Naive thymus-derived CD8-positive, alpha-beta T cell (primary cell): ENCODE measurements at places on chromosomes 4 and X. TPM values are rescaled to one million over a fixed set of nuclear protein-coding genes. Genes with fewer than 3 reads are reported as not detected.

GRCh38 chrX:39335513-39336235, 534.4 kb downstream of the MID1IP1 start:
- DNase-seq, result no peak

EGF gene
- total RNA-seq, result not detected

ZNF718 gene
- total RNA-seq, result 19.4 TPM

FAT4 gene
- total RNA-seq, result 0.03 TPM

DNA sequence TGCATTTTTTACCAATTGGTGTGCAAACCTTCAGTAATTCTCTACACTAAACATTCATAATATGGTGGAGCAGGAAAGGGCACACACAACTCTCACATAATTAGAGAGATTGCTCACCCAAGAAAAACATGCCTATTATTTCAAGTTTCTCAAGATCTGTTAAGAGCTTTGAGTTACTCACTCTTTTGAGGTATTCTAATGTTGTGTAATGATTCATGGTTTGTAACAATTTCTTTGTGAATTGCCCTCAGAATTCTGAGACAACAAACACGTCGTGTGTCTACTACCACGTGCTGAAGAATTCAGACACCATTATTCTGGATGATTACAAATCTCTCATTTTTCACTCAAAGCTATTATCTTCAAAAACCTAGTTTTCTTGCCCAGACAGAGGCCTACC, 82.8 kb downstream of the PDGFC start:
- no peak for DNase-seq

DNA sequence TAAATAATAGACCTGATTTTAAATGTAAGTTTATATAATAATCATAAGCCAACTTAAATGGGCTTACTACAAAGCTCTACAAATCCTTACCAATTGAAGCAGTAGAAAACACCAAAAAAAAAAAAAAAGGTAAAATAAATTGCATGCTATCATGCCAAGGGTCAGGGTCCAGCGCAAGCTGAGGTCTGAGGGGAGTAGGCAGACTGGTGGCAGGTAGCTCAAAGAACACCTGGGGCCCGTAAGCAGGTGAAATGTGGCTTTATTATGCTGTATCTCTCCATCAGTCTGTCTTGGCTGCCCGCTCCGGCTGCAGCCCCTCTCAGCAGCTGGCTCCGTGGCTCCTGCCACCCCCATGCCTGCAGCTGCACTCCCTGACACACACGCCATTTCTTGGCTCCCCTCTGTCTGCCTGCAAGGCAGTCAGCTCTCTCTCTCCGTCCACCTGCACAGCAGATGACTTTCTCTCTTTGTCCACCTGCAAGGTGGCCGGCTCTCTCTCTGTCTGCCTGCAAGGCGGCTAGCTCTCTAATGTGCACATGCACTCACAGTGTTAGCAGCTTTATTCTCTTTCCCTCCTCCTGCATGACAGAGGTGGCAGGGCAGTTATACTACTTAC, 209.4 kb upstream of the UGT8 start:
- DNase-seq, result no peak

CCNB3 gene
- 0.29 TPM for total RNA-seq

IL2RG gene
- total RNA-seq, result 286 TPM

- DNase-seq, result no peak
These were observed 221.7 kb downstream of the ARHGAP24 start for GRCh38 chr4:85696661-85697060.

SMIM20 gene
- total RNA-seq, result 20.0 TPM

FRAS1 gene
- not detected for total RNA-seq

GRCh38 chr4:185205697-185206342, 2.0 kb upstream of the CFAP97 start:
- no peak for DNase-seq

RBMXL3 gene
- total RNA-seq, result not detected

ARHGAP6 gene
- 0.22 TPM for total RNA-seq

GRCh38 chrX:149570668-149571067, 16.6 kb downstream of the MAGEA9B start:
- no peak for DNase-seq

IL1RAPL1 gene
- total RNA-seq, result not detected

SMC1A gene
- 68.0 TPM for total RNA-seq

DNA sequence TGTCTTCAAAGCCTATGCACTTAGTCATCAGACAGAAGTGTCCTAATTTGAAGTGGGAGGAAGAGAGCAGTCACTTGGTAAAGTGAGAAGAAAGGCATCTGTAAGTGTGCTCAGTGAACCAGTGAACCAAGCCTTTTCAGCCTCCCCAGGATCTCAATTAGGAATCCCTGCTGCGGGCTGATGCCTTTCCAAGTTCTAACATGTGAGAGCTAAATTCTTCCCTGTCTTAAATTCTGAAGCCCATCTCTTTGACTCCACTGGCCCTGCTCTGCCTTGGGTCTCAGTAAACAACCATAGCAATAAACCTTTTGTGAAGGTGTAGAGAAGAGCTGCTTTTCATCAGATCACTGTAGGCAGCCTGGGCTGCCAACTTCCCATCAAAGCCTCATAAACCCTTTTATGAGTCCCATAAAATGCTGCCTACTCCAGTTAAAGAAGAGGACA, 701.2 kb upstream of the LCORL start:
- DNase-seq, result no peak

SERPINA7 gene
- total RNA-seq, result not detected

HTN3 gene
- total RNA-seq, result not detected

- no peak for DNase-seq
These were observed 4.1 kb downstream of the BMX start for GRCh38 chrX:15504661-15505060.

DNA sequence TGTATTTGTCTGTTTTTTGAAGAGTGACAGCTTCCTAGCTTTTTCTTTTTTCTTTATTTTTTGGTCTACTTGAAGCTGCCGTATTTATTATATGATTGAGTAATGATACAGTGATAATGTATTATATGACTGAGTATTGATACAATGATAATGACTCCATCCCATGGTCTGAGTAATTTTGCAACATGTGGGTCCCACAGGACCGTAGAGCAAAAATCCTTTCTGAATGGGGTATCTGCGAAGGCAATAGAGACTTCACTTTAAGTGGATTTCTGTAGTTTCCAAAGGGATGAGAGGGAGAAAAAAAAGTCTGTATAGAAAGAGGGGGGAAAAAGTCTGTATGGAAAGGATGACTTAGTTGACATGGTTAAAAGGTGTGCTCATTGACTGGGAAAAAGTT, 41.0 kb downstream of the SLIT2 start:
- DNase-seq, result no peak

DNA sequence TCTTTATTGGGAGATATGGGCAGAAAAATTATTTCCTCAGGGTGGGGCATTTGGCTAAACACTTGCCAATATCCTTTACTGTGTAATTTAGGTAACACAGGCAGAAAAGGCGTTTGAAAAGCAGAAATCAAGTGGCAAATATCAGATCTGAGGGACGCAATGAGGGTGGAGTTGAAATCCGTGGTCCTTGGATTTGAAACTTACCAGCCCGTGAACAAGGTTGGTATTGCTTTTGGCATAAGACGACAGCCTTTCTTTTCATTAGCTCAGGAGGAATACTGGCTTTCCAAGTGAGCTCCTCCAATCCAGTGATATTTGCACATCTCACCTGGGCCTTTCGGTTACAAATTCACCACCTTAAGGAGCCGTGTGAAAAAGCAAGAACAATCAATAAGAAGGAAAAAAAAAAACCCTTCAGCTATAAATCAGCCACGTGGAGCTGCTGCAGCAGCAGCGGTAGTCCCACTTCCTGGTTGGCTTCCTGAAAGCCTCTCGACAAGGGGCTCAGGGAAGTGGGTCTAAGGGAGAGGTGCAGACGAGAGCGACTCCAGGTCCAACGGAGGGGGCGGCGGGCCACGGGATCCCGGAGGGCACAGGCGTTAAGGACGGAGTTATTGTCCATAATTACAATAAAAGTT, 734 bp upstream of the GALNT7 start:
- DNase-seq, result no peak

EDNRA gene
- total RNA-seq, result not detected

- no peak for DNase-seq
These were observed 94.2 kb upstream of the MAMLD1 start for GRCh38 chrX:150268839-150269355.

PCSK1N gene
- total RNA-seq, result 4.9 TPM

- DNase-seq, result no peak
These were observed 10.0 kb downstream of the ABCE1 start for GRCh38 chr4:145108128-145108527.

- peak; percentile 29 for DNase-seq
These were observed 445 bp downstream of the AP1S2 start for GRCh38 chrX:15854080-15854655.

GRCh38 chrX:125998432-125998831, 167.7 kb downstream of the DCAF12L2 start:
- DNase-seq, result no peak

DNA sequence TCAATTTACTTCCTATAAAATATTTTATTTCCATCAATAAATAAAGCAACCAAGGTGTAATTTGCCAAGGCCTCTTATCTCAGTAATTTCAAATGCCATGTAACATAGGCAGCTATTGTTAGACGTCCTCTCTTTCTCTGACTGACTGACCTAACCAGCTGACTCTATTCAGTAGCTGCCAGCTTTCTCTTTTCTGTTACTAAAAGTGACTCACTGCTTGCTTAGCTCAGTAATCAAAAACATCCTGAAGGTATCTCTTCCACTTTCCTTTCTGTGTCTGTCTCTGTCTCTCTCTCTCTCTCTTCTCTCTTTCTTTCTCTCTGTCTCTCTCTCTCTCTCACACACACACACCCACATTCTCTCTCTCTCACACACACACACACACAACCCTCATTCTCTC, 134.2 kb downstream of the SPOCK3 start:
- no peak for DNase-seq

TFE3 gene
- total RNA-seq, result 31.0 TPM

DNA sequence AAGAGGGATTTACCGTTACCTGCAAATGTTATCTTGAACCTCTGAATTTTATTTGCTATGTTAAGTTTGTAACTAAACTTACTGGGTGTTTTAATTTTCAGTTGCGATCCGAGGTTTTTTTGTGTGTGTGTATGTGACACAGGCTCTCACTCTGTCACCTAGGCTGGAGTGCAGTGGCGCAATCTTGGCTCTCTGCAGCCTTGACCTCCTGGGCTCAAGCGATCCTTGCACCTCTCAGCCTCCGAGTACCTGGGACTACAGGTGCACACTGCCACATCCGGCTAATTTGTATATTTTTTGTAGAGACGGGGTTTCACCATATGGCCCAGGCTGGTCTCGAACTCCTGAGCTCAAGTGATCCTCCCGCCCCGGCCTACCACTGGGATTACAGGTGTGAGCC, 18.5 kb downstream of the PDK3 start:
- DNase-seq, result no peak

GRCh38 chrX:45056428-45057145, 144.1 kb downstream of the DIPK2B start:
- no peak for DNase-seq

PRR32 gene
- not detected for total RNA-seq

CCSER1 gene
- 0.47 TPM for total RNA-seq

DNA sequence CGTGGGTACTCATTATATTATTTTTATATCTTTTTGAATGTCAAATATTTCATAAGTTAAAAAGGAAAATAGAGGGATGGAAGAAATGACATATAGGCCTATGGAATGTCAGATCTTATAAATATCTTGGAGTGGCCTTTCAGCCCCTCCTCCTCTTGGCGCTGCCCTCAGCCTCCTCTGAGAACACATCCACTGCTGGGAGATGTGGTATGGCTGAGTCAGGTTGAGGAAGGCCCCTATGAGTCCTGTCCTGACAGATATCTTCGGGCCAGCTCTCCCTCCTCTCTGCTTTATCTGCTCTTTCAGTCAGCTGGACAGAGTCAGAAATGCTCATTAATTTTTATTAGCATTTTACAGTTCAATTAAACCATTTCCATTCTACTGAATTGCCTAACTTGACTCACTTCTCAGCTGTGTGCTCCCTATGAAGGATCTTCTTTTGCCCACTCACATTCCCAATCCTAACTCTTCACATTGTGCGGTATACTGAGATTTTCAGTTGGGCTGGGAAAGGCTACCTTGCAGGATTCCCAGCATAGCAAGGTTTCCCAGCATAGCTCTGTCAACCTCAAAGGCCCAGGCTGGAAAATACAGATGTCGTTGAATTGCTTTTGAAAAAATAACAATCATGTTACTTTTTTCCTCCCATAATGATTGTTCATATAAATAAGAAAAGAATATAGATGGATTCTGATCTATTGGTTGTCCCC, 128.0 kb downstream of the ARHGEF9 start:
- no peak for DNase-seq

ANK2 gene
- not detected for total RNA-seq

GRID2 gene
- not detected for total RNA-seq

DNA sequence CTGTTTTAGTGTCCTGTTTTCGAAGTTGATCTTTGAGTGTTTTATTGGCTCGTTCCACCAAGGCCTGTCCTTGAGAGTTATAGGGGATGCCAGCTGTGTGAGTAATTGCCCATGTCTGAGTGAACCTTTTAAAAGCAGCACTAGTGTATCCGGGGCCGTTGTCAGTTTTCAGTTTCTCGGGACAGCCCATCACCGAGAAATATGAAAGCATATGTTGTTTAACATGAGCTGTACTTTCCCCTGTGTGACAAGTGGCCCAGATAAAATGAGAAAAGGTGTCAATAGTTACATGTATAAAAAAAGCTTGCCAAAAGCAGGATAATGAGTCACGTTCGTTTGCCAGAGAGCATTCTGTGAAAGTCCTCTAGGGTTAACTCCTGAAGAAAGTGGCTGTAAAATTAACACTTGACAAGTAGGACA, 48.6 kb upstream of the RASSF6 start:
- no peak for DNase-seq

FAM236D gene
- not detected for total RNA-seq

- no peak for DNase-seq
These were observed 174.6 kb downstream of the PRR32 start for GRCh38 chrX:126994032-126994600.

SSX3 gene
- total RNA-seq, result not detected

- DNase-seq, result no peak
These were observed 20.4 kb downstream of the TMEM131L start for GRCh38 chr4:153486281-153487151.

MAP7D2 gene
- 0.16 TPM for total RNA-seq

GRCh38 chr4:4836044-4836443, 23.4 kb upstream of the MSX1 start:
- DNase-seq, result no peak

GRCh38 chr4:118810991-118811764, 24.7 kb downstream of the SEC24D start:
- no peak for DNase-seq

DNA sequence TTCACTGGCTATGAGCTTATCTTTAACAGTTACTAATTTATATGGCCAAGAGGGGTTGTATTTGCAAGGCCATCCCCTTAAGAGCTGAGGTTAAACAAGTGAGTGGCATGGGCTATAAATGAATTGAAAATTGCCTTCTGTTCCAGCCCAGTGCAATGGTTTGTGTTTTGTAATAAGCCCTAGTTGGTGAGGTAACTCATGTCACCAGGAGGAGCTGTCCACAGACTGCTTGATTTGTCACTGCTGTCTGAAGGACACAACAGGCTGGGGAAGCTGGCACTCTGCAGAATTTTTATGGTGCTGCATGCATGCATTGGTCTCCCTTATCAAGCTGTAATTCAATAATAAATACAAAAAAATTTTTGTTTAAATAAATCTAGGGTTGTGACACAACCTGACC, 223.8 kb downstream of the IL1RAPL2 start:
- DNase-seq, result no peak
